Right ventricle myocardium inferior (tissue), 1 donor: ENCODE measurements at places on chromosomes 7 and 10. TPM values are rescaled to one million over a fixed set of nuclear protein-coding genes. Genes with fewer than 3 reads are reported as not detected.

IFIT3 gene
- total RNA-seq: 7.0 TPM

STOX1 gene
- 0.41 TPM for total RNA-seq

EBF3 gene
- total RNA-seq: 7.9 TPM

ANKRD30A gene
- not detected for total RNA-seq

AKR1C8 gene
- total RNA-seq: not detected

ANXA8 gene
- 1.1 TPM for total RNA-seq

FBXL13 gene
- 0.24 TPM for total RNA-seq

MACC1 gene
- 0.16 TPM for total RNA-seq

SEMA4G gene
- total RNA-seq: 1.5 TPM

EN2 gene
- 0.11 TPM for total RNA-seq

C10orf71 gene
- 108 TPM for total RNA-seq

- no peak for DNase-seq
Observed at GRCh38 chr7:143223784-143224183, 1.9 kb downstream of the TAS2R40 start.

- DNase-seq: no peak
Observed at GRCh38 chr10:88131511-88132139, 268.2 kb downstream of the PTEN start.

- peak; percentile 55 for DNase-seq
Observed at GRCh38 chr10:62724465-62724864, 80.1 kb upstream of the ADO start.

- DNase-seq: no peak
Observed at GRCh38 chr7:157486007-157486755, 149.4 kb downstream of the DNAJB6 start.

DNA sequence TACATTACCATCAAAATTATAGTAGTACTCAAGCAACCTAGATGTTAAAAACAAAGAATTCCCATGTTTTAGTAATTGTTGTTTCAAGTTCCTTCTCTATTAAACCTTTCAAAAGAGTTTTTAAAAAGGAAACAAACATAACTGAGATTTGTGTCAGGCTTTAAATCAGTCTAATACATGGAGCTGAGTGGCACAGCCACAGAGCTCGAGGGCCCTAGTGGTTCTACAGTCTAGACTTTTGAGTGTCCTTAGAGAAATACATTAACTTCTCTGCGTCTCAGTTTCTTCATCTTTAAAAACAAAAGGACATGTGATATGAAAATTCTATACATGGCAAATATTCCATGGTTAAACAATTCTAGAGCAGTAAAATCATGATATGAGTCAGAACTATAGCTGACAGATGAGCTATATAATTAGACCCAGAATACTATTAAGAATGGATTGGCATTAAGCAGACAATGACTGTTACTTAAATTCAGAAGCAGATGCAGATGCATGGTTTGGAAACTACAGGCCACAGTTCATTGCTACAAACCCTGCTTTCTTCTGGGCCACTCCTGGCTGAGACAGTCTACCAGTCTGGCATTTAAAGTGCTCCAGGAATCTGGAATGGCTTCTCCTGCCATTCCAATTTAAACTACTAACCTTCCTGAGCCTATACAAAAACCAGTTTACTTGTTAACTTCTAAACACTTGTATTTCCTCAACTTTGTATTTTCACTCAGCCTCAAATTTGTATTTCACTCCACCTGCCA is 77.4 kb downstream of the EPC1 start:
- no peak for DNase-seq

DNA sequence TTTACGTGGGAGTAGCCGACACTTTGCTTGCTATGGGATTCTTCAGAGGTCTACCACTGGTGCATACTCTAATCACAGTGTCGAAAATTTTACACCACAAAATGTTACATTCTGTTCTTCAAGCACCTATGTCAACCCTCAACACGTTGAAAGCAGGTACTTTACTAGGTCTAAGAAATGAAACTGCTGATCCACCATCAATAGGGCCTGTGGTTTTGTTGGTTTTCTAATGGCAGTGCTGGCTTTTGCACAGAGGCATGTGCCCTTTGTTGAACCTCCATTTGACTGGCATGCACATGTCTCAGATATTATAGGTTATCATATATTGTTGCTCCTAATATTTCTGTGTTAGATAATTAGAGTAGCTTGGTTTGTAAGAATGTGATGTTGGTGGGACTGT is 123.8 kb downstream of the CFTR start:
- DNase-seq: no peak

GRCh38 chr10:52956461-52956860 is 183.9 kb upstream of the MBL2 start:
- DNase-seq: no peak

GRCh38 chr7:34131371-34131770 is 226.0 kb downstream of the BMPER start:
- no peak for DNase-seq

GRCh38 chr7:87144173-87144657 is 8.0 kb upstream of the DMTF1 start:
- DNase-seq: no peak

DNA sequence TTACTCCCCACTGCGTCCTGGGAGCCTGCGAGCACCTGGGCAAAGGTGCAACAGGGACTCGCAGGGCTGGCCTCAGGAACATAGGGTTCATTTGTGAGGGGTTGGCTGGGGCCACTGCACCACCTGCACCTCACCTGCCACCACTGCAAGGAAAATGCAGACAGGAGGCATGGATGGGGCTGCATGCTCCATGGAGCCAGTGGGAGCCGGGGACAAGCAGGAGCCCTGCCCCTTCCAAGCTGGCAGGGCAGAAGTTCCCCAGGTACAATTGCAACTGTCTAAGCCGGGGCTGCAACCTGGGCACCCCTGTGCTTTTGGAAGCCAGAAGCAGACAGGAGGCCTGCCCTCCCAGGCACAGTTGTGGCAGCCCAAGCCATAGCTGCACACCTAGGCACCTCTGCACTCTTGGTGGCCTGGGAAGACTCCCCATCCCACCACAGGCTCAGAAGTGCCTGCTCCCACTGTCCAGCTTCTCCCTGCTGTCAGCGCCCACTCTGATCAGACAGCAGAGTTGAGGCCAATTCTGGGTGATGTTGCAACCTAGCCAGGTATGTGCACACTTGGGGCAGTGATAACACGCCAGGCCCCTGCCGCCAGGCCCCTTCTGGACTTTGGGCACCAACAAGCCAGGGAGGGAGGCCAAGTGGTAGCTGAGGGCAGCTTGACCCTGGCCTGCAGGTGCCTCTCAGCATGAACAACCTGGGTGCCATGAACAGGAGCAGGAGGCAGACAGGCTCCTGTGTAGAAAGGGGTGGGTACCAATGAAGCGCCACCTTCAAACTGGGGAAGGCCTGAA is 58.2 kb downstream of the TMEM106B start:
- no peak for DNase-seq

DNA sequence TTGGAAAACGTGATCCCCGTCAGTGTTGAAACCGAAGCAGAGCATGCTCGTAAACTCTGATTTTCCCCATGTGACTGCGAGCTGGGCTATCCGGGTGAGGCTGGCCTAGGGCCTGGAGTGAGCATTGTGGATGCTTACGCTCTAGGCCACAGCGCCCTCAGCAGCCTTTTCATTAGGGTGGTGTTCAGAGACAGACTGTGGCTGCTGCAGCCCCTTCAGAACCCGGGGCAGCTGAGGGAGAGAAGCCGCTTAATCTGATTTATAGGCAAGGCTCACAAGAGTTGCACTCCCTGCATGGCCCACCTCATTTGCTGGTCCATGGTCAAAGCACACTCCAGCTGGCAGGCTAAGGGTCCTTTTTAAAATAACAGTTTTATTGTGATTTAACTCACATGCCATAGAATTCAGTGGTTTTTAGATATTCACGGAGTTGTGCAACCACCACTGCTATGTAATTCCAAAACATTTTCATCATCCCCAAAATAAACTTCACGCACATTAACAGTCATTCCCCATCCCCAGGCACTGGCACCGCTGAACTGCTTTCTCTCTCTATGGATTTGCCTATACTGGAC is 72.5 kb downstream of the SYPL1 start:
- no peak for DNase-seq

DNA sequence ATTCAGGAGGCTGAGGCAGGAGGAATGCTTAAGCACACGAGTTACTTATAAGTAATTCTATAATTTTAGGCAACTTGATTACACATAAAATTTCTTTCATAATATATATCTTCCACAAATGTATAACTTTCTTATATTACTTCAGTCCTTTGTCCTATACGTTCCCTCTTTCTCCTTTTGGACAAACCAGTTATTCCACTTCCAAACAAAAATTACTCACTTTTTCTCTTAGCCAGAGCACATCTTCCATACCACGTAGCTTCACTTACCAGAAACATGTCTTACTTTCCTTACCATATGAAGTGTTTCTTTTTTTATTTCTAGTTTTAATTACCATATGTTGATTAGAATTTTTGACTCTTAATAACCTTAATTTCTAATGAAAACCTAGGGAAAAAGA is 64.6 kb downstream of the ARL5B start:
- DNase-seq: no peak

DNA sequence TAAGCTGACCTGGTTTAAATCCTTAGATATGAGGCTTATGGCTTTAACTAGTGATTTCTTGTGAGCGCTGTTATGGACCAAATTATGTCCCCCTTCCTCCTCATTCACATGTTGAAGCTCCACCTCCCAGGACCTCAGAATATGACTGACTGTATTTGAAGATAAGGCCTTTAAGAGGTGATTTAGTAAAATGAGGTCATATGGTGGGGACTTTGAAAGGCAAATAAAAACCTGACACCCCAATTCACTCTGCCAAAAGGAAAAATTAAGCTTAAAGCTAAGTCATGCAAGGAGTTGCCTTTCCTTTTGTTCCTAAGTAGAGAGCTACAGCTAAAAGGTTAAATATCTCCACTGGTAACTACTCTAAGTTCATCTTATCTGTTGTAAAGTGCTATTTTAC is 36.4 kb upstream of the FIGNL1 start:
- no peak for DNase-seq

GRCh38 chr7:5766321-5766761 is 15.1 kb downstream of the RNF216 start:
- no peak for DNase-seq

DNA sequence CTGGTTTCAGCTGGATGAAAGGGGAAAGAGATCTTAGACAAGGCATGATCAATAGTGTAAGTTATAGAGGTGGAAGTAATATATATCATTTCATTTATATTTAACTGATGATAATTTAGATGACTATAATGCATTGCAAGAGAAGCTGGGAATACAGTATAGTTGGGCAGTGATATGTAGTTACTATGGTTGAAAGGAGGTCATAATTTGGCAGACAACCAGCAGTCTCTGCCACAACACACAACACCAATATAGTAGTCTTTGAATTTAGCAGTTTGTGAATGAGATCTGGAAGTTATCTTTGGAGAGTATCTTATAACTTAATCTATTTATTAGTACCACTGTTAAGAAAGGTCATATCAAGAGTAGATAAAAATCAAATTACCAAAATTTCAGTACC is 39.9 kb downstream of the TAX1BP1 start:
- no peak for DNase-seq

DNA sequence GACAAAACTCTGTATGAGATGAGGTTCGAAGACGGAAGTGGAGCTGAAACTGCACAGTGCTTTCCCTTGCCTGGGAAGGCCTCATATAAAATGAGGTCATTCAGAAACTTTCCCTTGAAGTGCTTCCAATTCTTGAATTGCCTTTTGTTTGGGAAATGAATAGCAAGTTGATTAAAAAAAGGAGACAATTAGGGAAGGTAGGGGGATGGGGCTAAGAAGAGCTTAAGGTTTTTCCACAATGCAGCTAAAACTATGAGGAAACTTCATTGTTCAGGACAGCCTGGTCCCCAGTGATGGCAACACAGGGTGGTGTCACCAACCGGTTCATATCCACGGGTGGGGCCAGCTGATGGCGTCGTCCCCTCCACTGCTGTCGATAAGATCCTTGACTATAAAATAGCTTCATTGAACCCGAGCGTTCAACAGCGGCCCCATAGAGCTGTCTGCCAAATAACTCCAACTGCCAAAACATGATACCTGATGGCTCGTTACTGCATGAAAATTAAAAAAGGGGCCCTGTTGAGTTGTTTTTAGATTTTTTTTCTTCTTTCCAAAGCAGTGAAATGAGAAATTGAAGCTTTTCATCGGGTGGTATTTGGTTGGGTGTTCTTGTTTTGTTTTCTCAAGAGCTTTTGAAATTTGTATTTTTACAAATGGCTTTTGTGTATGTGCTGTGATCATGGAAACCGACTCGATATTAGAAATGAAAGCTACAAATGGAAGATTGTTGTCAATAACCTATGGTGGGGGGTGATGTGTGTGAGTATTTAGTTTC is 2.8 kb upstream of the CELF2 start:
- no peak for DNase-seq

GRCh38 chr10:108412323-108412722 is 1247.8 kb upstream of the SORCS1 start:
- no peak for DNase-seq

DNA sequence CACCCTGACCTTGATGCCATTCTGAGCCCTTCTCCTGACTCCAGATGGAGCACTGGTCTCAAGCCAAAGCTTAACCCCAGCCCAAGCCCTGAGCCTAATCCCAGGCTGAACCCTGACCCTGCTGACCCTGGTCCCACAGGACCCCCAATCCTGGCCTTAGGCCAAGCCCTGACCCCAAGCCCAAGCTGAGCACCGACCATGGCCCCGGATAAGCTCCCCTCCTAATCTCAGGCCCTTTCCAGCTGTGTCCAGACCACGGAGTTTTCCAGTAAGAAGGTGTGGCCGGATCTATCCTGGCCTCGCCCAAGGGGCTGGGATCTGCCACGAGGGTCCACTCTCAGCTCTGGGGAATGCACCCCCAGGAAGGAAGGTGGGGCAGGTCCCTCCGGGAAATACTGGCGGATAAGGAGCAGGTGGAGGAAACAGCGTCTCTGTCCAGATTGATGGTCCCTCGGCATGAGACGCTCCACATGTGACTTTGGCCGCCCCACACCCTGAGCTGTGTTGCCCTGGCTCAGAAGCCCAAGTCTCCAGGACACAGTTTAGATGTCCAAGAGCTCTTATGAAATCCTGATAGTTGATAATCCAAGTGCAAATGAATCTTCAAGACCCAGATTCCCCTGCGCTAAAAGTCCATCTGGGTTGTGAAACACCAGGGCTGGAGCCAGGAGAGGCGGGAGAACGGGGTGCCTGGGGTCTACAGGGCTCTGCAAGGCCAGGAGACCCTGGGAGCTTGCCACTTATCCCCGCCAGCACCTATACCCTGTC is 10.4 kb downstream of the ELN start:
- peak; percentile 70 for DNase-seq

DNA sequence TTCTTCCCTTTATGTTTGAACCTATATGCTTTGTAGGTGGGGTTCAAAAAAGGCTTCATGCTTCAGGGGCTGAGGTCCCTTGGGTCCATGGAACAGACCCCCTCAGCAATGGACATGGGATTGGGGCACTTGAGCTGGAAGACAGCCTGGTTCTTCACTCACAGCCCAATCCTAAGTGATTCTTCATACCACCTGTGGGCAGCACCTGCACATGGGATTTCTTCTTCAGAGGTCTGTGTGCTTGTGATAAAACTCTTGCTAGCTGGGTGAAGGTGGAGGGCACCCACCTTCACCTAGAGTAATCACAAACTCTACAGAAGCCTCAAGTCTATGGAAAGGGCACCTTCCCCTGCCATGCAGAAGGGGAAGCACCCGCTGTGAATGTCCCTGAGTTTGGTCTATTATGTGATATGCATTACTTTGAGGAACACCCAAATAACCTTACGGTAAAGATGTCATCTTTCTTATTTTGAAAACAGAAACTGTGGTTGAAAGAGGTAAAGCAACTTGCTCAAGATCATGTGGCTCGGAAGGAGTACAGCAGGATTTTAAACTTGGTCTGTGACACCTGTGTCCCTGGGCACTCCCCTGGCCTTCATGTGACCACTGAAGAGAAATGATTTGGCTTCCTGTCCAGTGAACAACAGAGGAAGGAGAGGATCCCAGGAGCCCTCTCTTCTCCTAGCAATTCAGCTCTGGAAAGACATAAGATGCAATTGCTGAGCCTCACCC is 469.5 kb upstream of the ZMIZ1 start:
- DNase-seq: no peak

- DNase-seq: no peak
Observed at GRCh38 chr10:24418532-24418931, 209.6 kb downstream of the KIAA1217 start.
